ENCODE measurements at places on chromosomes 7 and 10.
A peak's percentile ranks its signal among the peaks of the same experiment; 100 is the strongest.

- peak; percentile 26 for DNase-seq
These were observed 10.6 kb upstream of the LIPM start for GRCh38 chr10:88791924-88792323.

GRCh38 chr10:58014436-58014835, 253.3 kb downstream of the IPMK start:
- no peak for DNase-seq

DNA sequence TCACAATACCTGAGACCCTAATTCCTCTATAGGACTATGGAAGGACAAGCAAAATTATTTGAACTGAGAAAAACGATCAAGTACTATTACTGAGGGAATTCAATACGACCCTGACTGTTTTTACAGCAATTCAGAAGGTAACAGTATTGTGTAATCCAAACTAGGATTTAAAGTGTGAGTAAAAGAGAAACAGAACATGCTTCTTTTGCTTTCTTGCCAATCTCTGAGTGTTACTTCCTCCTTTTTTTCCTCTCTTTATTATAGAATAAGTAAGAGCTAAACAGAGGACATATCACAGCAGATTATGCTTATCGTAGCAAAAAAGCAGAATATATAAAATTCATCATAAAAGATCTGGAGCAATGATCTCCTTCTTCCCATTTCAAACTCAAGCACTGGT, 292.1 kb downstream of the THSD7A start:
- DNase-seq, result no peak

DNA sequence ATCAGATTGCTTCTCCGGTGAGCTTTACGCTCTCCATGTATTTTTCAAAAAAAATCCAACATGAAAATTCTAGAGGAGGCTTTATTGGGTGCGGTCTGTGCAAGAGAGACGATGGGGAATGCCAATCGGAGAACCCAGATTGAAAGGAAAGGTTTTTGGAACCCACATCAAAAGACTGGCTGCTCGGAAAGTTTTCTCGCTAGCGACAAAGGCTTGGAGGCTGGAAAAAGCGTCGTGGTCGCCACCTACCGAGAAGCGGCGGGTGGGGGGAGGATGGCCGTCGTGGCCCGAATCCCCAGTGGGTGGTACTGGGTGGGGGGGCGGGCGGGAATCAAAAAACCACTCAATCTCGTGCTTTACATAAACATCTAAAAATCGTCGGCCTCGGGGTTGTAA, 1.1 kb upstream of the GTF2I start:
- peak; percentile 71 for DNase-seq

DNA sequence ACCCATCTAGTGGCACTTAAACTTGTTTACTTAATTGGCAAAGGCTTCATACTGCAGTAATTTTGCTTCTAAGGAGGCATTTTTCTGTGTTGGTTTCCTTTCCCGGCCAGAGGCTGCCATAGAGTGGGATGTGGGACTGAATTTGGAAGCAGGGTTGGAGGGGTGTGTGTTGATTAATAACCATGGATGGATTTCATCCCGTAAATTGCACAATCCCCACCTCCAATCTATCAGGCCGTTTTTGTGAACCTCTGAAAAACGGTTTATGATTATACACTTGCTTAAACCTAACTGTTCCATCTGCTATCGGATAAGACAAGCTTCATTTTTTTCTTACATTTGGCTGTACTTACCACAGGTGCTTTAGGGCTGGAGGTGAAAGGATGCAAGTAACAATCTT, 1.3 kb downstream of the TMEM60 start:
- DNase-seq, result no peak

DNA sequence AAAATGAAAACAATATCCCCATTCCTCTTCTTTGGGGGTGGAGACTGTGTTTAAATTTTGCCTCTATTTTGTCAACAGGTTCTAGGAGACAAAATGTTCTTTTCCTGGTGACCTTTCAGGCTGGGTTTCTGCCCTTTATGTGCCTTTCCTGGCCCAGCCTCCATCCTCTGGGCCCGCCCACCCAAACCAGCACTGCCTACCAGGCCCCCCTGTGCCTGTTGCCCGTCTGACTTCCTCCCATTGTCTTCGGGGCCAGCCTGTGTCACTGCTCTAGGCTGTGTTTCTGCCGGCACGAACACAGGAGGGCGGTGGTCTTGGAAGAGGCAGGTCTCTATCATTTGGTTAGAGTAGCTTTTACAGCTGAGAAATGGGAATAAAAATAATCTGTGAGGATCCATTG, 13.9 kb downstream of the TSPAN14 start:
- DNase-seq, result peak; percentile 77

DNA sequence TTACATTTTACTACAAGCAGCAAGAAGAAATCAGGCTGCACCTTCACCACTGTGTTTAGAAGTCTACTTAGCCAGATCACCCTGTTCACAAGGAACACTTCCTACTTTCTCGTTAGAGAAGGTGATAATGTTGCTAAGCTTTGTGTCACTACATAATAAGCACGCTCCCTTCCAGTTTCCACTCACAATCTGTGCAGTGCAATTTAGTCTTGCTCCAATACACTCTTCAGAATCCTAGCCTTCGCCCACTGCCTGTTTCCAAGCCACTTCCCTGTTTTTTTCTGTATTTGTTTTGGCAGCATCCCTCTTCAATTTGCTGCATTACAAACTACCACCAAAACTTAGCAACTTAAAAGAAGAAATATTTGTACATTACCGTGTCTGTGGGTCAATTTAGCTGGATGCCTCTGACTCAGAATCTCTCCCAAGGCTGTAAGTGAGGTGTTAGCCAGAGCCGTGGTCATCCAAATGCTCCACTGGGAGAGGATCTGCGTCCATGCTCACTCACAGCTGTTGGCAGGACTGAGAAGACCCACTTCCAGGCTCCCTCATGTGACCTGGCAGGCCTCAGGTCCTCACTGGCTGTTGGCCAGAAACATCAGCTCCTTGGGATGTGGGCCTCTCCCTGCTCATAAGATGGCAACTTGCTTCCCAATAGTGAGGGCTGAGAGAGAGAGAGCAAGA, 110.4 kb downstream of the PON1 start:
- no peak for DNase-seq

Measured in activated CD4-positive, alpha-beta T cell treated with anti-CD3 and anti-CD28 coated beads for 36 hours (primary cell).